ENCODE measurements at places on chromosomes 5 and 9.

GRCh38 chr5:177064500-177065277 lies 22.0 kb upstream of the FGFR4 start:
- DNase-seq, result no peak

DNA sequence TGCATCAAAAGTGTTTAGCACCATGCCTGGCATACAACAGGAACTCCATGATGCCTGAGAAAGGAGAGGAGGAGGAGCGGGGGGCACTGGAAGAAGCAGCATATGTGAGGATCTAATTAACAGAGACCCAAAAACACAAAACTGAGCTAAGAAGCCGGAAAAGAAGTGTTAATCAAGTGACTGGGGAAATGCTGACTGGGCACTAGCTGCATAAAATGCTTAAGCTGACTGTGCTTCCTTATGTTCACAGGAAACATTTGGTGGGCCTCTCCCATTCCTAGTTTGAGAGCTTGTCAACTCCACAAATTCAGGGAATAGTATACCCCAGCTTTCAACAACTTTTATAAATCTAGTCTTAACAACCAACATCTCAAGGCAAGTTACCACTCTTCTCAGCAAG lies 26.6 kb downstream of the DEPDC1B start:
- DNase-seq, result no peak

DNA sequence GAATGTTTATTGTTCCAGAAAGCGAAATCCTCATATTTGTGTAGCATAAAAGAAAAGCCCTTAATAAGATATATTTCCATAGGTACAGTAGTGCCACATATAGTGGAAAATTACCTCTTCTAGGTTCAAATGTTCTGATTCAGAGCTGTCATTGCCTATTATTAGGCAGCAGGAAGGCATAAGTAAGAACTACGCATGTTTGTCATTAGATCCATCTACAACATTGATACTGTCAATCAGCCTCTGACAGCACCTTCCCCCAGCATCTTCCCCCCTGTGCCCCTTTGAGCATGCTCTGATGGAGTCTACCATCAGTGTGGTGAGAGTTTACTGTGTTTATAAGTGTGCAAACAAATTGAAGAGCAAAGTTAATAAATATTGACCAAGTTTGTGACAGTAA lies 816.1 kb downstream of the TLE4 start:
- DNase-seq, result no peak

DNA sequence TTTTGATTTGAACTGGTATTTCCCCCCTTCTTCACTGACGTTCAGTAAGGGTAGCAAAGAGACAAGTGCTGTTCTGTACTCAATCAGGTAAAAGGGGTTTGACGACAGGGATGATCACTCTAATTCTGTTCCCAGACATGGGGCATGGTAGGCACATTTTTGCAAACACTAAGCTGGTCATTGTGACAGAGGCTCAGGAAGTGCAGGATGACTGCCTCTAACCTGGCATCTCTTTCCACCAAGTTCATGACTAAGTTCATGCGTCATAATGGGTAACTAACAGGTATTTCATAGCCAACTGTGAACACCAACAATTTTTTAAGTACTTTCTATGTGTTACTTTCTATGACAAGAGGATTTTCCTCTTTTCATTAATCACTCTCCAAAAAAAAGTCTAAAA lies 166.5 kb downstream of the MAPKAP1 start:
- no peak for DNase-seq

- no peak for DNase-seq
Measured at GRCh38 chr5:41122459-41122858, 51.3 kb upstream of the MROH2B start.

GRCh38 chr5:87116825-87117512 lies 150.7 kb upstream of the RASA1 start:
- no peak for DNase-seq

DNA sequence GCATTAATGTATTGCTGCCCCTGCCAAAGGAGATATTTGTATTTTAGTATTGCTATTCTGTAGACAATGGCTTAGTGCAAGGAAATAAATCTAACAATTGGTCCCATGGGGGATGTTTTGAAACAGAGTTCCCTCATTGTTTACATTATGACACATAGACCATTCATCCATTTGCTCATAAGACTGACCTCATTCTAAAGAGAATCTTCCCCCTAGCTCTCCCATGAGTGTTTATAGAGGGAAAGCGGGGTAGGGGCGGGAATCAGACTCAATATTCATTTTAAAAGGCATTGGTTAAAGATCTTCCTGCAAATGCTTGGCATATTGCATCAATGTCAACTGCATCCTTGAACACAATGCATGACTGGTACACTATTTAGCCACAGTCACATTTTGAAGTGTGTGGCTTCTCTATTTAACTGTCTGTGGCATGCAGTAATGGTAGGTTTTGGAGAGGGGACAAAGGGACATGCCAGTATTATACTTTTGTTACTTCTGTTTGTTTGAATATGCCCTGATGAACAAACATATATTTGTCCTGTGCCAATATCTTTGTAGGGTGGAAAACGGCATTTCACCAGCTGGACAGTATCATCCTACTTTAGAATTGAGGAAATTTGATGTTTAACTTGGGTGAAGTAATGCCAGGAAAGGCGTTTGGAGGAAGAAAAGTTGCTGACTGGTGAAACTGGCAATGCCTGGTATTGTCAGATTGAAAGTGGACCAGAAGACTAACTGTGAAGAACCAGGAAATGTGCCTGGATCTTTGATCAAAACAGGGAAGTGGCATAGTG lies 84.1 kb upstream of the MEGF10 start:
- no peak for DNase-seq

DNA sequence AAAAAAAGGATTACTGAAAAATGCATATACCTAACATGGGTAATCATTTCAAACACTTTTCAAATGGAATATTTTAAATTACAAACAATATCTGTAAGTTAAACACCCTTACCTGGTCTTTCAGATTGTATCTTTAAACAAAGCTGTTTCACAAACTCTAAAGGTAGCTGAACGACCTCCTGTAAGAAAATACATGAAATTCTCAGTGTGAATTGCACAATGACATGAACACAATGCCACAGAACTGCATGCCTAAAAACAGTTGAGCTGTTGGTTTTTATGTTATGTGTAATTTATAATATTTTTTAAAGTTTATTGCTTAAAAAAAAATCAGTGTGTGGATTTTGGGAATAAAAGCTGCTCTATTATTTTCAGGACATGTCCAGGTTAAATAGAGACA lies 17.5 kb downstream of the IPPK start:
- DNase-seq, result no peak

- DNase-seq, result no peak
Measured at GRCh38 chr5:124557761-124558160, 188.7 kb downstream of the ZNF608 start.

DNA sequence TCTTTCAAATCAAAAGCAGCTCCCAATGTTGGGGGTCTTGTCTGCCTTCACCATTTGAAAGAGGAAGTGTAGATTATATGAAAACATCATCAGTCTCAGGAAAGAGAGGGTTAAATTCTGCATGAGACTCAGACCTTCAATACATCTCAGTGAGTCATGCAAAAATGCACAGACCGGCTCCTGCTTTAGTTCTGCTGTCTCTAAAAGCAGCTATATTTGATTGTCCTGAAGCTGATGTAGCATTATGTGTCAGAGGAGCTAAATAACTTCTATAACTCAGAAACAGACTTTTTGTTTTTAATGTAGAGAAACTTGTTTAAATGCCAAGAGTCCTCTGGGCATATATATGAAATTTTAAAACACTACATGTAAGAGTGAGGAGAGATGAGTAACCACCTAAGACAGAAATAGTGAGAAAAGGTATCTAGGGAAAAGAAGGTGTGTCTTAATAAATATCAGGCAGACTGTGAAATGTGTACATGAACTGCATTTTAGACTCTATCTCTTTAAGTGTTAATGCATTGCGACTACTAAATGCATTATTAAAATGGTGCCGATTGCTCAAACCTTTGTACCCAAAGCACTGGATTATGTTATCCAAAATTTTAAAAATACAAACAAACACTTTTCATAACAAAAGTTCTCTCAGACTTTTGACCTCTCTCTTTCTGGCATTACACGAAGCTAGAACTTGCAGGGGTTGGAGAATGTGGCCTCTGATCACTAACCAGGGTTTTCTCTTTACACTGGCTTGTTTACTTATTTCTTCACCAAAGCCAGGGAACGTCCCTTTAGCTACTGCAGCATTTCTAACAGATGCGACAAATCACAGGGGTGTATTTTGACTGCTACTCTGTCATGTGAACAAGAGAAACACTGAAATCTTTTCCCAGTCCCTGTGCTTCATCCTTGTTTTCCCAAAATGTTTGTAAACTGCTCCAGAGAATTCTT lies 302.3 kb downstream of the ARL15 start:
- no peak for DNase-seq

- DNase-seq, result no peak
Measured at GRCh38 chr9:26856413-26857032, 36.1 kb downstream of the CAAP1 start.

DNA sequence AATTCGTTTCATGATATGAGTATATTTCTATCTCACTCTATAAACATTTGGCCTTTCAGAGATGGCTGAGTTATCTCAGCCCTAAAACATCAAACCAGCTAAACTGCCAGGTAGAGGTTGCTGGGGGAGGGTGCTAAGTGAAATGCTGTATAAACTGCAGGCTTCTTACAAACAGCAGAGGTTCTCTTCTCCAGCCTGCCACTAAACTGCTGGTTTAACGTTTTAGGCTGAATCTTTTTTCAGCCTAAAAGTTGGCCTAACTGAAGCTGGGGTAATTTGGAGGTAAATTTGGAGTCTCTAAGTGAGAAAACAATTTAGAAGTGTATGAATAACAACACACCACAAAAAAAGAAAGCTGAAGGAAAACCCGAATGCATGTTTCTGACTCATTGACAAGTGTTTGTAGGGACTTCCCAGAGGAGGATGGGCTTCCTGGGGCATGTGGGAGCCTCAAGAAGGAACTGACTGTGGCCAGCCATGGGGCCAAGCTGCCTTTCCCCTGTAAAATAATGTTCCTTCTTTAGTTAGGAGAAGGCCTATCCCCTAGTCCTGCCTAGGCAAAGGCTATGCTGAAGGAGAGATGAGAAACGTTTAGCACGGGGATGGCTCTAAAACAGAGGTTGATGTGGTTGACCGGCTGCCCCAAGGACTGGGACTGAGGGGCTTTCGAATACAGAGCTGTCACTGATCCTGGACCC lies 44.3 kb downstream of the SLC28A3 start:
- DNase-seq, result no peak

DNA sequence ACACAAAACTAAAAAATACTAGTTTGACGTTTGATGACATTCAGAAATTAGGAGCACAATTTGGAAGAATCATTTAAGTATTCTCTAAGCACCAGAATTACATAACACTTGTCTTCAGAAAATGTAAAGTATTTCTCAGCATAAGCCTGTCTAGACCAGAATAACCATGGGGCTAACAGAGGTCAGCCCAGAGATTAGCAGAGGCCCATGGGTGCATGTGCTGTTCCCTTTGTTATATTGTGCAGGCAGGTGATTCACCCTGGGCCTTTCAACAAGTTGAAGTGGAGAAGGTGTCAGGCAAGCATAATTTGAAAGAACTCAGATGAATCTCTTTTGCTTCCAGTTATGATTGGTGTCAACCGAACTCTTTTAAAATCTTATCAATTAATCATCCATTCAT lies 227.9 kb downstream of the LURAP1L start:
- no peak for DNase-seq

DNA sequence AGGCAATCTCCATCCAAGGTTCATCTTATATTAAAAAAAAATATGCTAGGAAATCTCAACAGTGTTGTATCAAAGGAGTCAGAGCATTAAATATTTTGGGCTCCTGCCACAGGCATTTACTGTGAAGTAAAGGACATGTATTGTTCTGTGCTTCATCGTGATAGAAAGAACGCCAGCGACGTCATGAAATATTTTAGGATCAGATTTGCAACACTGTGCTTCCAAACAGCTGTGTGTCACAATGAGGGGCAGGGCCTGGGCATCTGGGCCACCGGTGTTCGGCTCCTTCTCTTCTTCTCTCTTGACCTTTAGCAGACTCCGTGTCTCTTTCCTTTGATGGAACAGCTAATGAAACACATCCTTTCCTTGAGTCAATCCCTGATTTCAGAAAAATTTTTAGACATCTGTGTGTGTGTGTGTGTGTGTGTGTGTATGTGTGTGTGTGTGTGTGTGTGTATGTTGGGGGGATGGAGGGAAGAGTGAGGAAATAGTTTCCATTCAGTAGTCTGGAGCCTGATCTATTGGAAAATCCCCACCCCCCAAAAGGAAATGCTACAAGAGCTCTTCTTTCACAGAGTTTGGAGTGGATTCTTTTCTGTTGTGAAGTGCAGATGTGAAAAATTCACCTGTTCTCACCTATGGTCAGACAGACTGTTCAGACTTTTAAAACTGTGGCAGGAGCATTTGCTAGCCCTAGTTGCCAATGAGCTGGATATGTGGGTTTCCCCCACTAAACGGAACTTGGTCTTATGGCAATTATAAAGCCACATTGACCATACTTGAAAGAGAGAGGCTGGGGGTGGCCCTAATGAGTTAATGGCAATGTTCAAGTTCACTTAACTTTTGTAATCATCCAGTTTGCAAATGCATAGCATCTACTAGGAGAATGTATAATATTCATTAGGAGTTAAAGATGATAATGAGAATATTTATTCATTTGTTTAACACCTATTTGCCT lies 18.1 kb upstream of the TNC start:
- no peak for DNase-seq

DNA sequence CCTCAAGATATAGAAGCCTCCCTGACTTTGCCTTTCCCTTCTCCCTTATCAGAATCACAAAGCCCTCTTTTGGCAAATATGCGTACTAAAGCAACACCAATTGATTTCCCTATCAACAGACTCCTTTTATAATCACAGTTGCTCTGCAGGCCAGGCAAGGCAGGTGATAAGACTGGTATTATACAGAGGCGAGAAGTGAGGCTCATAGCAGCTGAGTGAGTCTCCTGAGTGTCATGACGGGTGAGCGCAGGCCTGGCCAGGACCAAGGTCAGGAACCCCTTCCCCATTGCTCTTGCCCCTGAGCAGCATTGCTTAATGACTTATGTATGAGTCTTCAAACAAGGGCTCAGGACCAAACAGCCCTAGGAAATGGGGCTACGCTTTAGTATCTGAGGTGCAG lies 70.8 kb downstream of the FBXO38 start:
- DNase-seq, result no peak

- DNase-seq, result no peak
Measured at GRCh38 chr5:177300236-177300880, 3.2 kb downstream of the RAB24 start.

- DNase-seq, result no peak
Measured at GRCh38 chr5:135318924-135319323, 80.1 kb downstream of the MACROH2A1 start.

DNA sequence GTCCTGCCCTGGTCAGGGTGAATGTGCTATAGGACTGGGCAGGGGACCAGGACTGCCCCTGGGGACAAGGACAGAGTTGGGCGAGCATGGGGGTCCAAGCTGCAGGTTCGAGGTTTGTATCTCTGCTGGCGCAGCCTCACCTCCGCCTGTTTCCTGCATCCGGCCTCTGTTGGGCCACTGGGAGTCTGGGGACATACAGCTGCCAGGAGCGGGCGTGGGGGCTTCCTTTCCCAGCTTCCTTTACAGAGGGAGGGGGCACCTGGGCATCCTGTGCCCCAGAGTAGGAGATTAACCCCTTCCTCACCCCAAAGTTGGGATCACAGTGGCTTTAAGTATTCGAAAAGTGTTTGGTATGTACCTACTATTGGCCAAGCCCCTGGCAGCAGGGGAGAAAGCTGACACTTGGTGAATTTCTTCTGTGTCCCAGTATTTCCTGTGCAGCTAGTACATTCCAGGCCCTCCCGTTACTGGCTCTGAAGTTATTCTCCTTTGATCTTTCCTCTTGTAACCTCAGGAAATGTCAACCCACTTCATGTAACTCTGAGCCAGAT lies 19.0 kb downstream of the OLFML2A start:
- DNase-seq, result no peak

GRCh38 chr9:22005702-22006606 lies 3.2 kb downstream of the CDKN2B start:
- DNase-seq, result no peak

Measured in gastrocnemius medialis (tissue), 4 donors.